ENCODE measurements at places on chromosomes 7 and 10.

- DNase-seq, result no peak
Observed at GRCh38 chr7:101220295-101220694, 2.3 kb downstream of the ZNHIT1 start.

DNA sequence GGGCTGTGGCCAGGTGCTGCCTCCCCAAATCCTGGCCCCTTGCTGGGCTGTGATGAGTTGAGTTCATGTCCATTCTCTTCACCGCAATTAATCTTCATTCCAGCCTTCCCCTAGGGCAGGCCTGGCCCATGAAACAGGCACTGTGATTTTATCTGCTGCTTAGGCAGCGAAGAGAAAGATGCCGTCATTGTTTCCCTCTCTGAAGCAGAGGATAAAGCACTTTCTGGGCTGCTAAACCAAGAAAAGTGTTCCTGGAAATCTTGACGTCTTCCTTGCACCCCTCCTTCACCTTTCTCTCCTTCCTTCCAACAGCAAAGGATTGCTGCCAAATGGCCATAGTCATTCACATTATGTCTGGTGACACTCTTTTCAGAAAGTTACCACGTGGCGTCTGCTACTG lies 265.9 kb downstream of the ZEB1 start:
- no peak for DNase-seq

GRCh38 chr7:158585721-158586498 lies 1.7 kb downstream of the PTPRN2 start:
- DNase-seq, result no peak

DNA sequence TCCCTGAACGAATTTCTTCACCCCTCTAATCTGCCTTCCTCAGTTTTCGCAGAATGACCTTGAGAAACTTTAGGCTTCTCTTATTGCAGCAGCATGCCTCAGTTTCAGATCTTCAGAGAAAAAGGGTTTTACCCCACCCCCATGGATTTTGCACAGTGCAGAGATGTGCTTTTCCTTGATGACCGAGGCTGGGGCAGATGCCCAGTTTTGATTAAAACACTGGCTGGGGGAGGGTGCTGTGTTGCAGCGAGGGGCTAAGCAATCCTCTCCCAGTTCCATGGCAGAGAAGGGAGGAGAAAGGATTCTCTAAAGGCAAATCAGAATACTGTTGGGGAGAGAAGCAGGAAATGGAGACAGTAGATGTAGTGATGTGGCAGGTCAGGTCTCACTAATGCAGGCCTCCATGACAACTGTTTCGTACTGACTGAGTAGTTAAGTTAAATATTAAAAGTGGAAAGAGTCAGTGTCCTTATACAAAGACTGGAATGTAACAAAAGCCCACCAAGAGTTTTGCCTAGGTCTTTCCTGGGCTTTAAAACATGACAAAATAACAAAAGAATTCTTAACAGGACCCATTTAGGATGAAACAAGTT lies 50.8 kb upstream of the PDZD8 start:
- DNase-seq, result no peak

DNA sequence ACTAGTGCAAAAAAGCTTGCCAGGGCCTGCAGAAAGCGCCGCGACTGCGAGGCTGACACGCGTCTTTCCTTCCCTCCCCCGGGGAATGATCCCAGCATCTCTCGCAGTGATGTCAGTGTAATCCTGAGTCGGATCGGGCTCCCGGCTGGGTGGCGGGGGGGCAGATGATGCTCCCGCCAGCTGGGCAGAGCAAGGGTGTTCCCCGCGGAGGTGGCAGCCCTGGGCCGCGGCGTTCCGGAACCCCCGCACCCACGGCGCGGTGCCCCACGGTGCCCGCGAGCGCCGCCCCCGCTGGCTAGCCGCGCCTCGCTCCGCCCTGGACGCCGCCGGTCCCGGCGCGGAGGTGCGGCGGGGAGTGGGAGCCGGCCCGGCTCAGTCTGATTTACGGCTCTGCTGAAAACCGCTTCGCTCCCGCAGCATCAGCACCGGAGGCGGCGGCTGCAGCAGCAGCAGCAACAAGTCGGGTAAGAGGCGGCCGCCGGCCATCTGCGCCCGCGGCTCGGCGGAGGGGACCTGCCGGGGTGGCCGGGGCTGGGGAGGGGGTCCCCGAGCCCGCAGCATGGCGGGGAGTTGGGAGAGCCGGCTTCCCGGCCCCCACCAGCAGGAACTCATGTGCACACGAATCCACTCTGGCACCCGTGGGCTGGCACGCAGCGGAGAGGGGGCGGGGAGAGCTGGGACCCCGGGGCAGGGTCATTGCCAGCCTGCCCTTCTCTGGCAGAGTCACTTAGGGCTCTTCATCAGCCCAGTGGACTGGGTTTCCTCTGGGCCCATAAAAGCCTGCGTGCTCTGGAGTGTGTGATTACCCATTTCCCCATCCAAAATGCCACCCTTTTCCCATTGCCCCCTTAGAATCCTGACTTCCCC lies at the start of gene ZNF365:
ZNF365 (plus strand) TSS at position 375 of the 867 bp plus-strand sequence. CDS start 1,825 bp downstream, outside the sequence.
- peak; percentile 51 for DNase-seq

- no peak for DNase-seq
Observed at GRCh38 chr10:34298346-34298818, 516.7 kb downstream of the PARD3 start.

DNA sequence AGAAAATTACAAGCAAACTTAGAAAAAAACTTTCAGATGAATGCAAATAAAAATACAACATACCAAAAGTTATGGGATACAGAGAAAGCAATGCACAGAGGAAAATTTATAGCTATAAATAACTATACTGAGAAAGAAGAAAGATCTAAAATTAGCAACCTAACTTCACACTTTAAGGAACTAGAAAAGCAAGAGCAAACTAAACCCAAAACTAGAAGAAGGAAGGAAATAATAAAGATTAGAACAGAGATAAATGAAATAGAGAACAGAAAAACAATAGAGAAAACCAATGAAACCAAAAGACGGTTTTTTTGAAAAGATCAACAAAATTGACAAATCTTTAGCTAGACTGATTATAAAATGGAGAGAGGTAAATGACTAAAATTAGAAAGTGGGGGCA lies 9.6 kb upstream of the STRA8 start:
- no peak for DNase-seq

DNA sequence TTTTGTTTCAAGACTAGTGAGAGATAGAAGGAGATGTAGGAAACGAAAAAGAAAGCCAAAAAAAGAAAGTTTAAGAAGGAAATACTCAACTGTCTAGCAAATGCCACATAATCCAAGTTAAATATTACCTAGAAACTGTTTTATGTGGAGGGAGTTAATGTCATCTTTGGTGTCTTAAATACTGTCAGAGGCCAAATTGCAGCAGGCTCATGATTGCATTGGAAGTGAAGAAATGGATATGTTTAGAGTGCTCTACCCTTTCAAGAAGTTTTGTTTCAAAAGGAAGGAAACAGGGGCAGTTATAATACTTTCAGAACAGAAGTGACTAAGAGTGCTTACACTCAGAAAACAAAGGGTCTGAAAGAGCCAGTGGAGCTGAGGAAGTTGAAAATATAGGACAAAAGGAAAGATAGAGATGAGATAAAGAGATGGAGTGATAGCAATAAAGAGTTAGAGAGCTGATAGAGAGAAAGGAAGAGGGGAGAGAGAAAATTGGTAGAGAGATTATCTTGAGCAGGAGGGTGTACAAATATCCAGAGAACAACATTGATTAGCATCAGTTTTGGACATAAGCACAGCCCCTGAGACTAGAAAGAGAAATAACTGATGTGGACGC lies 28.0 kb upstream of the GNAI1 start:
- no peak for DNase-seq

- no peak for DNase-seq
Observed at GRCh38 chr10:60878224-60878623, 65.8 kb downstream of the RHOBTB1 start.

DNA sequence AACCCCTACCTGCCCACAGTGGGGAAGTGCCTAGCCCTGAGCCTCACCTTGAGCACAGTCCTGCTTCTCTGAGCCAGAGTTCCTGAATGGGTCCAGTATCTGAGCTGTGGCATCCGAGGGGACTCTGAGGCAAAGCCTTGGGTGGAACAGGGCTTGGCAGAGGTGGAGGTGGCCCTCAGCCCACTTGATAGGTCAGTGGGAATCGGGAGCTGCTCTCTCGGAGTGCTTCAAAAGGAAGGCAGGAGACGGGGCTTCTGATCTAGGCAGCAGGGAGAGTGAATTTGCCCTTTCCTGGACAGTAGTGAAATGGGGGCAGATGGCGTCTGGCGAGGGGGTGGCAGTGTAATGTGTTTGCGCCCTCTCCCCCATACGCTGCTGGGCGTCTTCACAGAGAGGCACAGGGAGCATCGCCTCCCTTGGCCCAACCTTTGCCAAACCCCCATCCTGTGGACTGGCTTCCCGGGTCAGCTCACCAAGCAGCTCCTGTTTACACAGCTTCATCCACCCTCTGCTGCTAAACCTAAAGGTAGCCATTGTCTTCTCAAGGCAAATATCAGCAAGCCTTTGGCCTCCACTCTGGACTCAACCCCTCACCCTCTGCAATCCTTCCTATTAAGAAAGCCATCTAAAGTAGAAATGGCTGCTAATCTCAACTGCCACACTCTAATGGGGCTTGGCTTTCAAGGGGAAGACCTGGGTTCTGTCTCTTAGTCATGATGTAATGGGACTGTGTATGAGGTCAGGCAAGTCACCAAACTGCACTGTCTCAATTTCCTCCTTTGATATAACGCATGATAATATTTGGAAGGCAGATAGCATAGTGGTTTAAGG lies 21.1 kb upstream of the VDAC2 start:
- no peak for DNase-seq

GRCh38 chr7:26426096-26426495 lies 134.4 kb downstream of the SNX10 start:
- no peak for DNase-seq

DNA sequence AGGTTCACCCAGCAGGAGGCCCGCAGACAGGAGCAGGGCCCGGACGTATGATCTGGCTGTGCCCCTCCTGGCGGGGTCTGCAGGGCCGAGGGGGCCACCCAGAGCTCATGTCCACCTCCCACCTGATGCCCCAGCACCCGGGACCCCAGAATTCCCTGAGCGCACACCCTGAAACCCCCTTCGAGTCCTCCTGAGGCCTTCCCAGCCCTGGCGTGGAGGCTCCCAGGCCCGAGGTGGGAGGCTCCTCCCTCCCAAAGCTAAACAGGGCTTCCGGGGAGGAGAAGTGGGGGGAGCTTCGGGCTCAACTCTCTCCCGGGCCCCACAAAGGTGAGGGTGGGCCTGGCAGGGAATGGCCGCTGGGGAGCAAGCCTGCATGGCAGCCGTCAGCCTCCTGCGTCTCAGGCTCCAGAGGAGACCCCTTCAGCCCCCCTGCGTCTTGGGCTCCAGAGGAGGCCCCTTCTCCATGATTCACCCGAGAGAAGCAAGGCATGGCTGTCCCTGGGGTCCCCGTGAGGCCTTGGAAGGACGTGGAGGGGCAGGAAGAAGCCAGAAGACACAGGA lies 30.2 kb downstream of the MICALL2 start:
- DNase-seq, result peak; percentile 17

- DNase-seq, result no peak
Observed at GRCh38 chr7:7443806-7444350, 91.8 kb downstream of the COL28A1 start.

DNA sequence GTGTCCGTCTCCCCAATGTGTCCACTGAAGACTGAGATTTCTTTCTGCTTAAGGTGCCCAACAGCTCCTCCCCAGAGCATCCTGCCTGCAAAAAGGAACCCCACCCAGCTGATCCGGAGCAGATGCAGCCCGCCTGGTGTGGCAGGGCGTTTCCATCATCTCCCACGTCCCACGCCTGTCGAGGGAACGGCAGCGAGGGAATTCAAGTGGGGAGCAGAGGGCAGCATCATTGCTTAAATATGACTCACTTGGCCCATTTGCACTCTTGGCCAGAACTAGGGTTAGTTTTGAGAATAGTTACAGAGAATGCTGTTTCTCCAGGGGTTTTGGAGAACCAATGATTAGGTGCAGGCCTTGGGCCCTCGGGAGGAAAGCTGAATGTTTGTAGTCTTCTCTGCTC lies 20.8 kb downstream of the VWA2 start:
- no peak for DNase-seq

DNA sequence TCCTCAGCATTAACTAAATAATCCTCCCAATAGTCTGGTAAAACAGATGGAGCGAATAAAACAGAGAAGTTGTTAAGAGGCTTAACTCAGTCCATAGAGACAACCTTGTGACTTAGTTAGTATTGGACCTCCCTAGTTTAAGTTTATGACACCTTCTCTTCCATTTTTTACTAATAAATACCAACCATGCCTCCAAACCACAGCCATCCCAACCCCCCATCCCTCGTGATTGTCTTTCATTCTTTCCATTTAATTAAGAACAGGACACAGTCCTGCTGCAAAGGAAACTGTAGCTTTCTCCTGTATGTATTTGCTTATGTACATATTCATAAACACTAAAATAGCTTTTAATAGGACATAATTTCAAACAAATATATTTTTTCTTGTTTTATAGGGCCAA lies 238.2 kb downstream of the SEMA3D start:
- DNase-seq, result peak; percentile 71

GRCh38 chr7:113402482-113402881 lies 284.1 kb upstream of the SMIM30 start:
- DNase-seq, result no peak
